Ascending aorta (tissue), 2 donors: ENCODE measurements at places on chromosomes 3 and 15.

DNA sequence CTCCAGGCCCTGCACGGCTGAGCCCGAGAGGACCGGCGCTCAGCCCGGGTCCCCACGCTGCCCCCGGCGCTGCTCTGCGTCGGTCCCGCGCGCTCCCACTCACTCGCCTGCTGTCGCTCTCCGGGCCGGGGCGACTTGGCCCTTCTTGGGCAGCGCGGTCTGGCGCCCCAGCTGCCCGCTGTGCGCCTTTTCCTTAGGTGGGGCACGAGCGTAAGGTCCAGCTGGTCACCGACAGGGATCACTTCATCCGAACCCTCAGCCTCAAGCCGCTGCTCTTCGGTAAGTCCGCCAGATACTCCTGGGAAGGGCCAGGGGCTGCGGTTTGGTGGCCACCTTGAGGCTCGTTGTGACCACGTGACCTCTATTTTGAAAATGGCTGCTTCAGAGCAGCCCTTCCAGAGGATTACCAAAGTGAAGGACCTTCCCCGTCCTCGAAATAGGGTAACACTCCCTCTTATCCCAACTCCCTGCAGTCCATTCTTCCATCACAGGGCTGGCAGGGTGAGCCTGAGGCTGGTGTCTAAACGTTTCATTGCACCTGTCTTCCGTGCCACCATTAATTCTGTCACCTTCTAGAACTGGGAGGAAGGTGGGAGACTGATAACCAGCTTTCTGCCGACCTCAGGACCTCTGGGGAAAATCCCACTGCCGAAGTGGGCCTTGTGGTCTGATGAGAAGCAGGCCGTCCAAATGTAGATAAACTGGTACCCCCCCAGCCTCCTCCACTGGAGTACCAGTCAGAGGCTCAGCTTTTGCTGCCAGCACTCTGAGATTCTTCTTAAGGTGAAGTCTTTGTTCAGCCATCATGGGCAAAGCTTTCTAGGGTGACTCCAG lies 812 bp downstream of the P4HTM start:
- no peak for DNase-seq

- no peak for DNase-seq
Measured at GRCh38 chr3:59451800-59452746, 402.2 kb upstream of the CFAP20DC start.

GRCh38 chr15:40439960-40440742 lies 602 bp upstream of the BAHD1 start:
- DNase-seq, result no peak

DNA sequence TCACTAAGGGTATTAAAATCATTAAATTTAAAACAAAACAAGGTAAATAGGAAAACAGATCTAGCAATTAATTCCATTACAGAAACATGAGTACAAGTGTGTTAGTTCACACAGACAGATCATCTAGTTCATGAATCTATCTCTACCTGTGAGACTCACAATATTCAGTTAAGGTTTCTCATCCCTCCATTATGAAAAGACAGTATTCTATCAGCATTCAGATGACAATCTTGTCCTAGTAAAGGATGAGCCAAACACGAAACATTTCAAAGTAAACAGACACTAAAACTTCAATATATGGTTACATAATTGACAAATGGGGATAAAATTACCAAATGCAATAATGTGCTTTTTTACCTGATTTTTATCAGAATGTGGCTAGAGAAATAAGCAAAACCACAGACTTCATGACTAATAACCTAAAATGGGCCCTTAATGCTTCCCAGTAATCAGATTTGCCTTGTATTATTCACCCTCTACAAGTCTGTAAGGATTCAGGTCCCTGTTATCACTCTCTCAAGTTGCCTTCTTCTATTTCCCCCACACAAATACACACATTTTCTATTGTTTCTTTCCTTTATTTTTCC lies 126.8 kb downstream of the DLG1 start:
- no peak for DNase-seq

DNA sequence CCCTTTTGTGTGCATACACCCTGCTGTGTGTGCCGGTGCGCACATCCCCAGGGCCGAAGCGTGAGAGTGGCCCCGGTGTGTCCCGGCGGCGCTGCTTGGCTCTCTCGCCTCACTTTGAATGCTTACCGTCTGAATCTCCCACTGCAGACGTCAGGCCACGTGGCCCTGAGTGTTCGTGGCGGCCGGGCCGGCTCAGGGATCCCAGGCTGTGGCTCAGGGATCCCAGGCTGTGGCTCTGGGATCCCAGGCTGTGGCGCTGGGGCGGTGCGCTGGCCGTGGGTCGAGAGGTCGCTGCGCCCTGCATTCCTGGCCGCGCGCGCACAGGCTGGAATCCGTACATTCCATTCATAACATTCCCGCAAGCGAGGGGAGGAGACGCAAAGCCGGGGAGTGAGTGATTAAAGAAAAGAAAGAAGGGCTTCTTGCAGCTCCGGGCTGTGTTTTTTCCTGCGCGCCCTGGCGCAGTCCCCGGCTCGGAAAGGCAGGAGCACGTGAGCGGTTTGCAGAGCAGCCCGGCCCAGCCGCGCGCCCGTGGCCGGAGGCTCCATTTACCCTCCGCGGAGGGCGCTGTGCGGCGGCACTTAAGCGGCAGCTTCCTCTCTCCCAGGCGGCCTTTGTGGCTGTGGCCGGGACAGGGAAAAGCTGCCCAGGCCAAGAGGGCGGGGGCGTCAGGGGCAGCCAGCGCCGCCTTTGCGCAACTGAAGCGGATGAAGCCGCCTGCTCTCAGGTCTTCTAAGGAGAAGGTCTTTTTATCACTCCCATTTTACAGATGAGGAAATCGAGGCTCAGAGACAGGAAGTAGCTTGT lies 87.0 kb upstream of the ALDH1L1 start:
- DNase-seq, result peak; percentile 32

GRCh38 chr15:61115679-61116078 lies 113.4 kb downstream of the RORA start:
- DNase-seq, result no peak

- no peak for DNase-seq
Measured at GRCh38 chr15:91625506-91625905, 228.0 kb upstream of the SLCO3A1 start.

- DNase-seq, result no peak
Measured at GRCh38 chr15:54305138-54305537, 326.9 kb downstream of the UNC13C start.

- no peak for DNase-seq
Measured at GRCh38 chr15:98002419-98002818, 41.9 kb downstream of the ARRDC4 start.

DNA sequence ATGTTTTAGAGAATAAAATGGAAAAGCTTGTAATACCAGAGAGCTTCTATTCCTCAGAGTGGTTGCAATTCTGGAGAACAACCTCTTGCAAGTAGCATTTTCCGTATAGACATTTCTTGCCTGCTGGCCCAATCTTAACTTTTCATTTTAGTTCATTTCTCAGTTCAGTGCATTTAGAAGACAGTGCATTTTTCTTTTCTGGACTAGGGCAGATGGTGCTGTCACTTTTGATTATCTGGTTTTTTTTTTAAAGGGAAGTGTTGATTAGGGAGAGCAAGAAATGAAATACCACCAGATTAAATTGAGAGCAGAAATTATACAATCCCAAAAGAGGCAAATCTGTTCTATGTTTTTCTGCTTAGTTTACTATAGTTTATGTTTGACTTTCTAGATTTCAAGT lies 172.7 kb downstream of the GHSR start:
- no peak for DNase-seq

GRCh38 chr3:140950144-140950543 lies 8.5 kb downstream of the SLC25A36 start:
- no peak for DNase-seq

DNA sequence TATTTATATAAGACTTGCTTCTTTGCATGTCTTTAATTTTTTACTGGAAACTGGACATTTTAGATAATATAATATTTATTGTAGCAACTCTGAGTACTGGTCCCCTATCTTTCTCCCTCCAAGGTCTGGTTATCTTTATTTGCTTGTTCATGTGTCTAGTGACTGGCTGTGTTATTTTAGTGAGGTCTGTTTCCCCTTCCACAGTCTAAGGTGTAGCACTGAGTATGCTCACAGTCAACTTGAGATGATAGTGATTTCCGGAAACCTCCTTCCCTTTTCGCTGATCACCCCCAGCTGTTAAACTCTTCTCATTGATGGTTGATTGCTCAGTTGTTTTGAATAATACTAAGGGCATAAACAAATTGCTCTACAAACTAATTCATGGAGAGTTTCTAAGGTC lies 37.0 kb downstream of the PCNP start:
- DNase-seq, result no peak

DNA sequence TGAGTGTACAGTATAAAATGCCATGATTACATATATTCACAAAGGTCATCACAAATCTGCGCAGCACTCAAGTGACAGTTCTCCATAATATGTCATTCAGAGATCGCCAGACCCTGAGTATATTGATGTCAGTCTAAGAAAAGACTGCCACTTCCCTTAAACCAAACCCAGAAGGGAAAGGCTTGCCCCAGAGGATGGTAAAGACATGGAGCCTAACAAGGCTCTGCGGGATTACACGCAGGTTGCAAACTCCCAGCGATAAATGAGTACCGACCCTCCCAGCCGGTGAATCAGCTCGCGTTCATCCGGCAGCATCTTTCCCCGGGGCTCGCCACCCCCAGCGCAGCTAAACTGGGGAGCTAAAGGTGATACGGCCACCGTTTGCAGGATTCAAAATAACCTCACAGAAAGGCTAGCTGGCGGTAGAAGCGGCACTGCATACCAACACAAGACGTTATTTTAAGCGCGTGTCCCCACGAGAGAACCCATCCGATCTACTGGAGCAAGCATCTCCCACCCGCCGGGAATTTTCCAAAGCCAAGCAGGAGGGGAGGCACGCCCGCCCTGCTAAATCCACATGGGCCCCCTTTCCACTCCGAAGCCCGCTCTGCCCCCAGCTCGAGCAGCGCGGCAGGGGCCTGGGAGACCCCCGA lies 643 bp downstream of the MYO5A start:
- DNase-seq, result no peak

DNA sequence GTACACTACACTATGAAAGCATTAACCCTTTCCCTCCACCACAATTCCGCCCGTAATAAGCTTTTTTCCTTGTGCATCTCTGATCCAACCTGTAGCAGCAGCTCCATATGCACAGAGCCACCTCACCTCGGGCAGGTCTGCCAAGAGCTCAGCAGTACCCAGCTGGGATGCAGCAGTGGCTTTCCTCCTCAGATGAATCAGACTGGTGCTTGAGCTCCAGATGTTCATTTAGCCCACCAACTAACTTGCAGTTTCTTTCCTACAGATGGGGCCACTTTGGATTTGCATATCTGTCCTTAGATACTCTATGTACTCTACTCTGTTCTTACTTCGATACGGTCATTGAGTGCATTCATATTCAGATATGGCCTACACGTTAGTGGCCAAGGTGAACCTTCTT lies 14.8 kb upstream of the FSIP1 start:
- DNase-seq, result no peak

- no peak for DNase-seq
Measured at GRCh38 chr3:124998247-124998630, 57.6 kb downstream of the HEG1 start.

DNA sequence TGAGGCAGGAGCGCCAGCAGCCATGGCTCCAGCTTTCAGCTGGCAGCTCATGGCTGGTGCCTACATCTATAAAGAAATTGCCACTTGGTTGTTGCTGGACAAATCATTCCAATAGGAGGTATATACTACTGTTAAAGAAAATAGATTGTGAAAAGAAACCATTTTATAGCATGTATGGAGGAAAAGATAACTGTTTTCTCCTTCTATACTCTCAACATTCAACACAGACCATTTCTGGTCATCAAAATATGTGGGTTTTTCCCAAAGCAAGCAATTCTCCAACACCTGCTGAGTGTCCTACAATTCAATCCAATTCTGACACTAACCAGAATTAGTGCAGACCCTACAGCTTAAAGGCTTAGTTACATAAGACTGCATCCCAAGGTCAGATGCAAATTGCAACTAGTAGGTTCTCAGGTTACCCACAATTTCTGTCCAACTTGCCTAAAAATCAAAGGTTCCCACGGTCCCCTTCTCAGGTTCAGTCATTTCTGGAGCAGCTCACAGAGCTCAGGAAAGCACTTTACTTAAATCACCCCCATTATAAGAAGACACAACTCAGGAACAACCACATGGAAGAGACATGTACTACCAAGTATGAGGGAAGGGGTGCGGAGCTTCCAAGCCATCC lies 42.4 kb upstream of the STRIT1 start:
- no peak for DNase-seq

DNA sequence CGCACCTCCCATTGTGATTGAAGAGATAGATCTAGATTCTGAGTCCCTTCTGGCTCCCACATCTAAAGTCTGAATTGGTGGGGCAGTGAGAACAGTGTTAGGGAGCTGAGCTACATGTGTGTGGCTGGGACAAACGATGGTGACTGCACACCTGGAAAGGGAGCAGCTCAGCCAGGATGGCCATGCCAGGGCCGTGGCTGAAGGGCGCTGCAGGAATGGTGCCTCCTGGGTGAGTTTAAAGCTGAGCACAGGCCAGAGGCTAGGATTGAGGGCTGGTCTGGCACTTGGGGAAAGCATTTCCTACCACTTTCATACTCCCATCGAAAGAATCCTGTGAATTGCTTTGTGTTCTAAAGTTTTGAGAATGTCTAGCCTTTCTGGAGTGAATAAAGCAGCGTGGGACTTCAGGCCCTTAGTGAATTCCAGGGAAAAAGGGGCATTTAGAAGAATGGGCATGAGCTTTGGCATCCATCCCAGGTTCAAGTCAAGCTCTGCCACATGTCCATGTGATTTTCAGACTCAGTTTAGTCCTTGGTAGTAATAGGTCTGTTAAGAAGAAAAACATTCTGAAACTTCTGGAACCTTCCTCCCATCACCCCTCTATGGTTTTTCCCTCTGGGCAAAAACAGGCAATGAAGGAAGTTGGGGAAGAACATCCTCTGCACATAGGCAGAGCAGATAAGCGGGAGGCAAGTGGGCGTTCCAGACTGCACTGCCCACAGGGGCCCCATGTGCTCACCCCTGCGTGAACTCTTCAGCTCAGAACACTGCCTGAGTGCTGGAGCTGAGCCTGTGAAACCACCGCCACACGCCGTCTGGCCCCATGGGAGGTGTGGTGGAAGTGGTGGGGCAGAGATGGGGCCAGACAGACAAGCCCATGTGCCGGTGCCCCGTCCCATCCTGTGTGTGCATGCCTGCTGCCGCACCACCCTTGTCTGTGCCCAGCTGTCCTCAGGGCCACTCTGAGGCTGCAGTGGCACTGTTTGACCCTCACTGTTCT lies 12.9 kb upstream of the CPNE9 start:
- no peak for DNase-seq

DNA sequence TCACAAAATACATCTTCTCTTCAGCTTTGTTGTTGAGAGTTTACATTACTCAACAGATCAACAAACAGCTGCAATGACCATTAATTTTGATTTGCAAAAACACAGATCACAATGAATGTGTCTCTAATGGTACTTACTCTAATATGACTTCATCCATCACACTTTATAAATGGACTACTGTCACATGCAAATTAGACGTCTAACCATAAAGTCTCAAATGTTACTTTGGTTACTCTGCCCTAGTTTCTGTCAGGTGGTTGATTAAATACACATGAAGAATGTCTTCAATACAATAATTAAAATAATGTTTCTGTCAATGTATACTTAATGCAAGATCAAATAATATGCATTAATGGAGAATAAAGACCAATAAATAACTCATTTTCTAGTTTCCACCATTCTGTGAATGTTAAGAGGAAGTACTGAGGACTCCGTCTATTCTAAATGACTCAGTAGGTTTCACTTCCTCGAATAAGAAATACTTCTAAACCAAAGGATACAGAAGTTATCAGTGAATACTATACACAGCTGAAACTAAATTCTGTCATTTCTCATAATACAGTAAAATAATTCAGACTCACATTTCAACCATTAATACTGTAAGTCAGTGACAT lies 145.8 kb downstream of the CBLB start:
- DNase-seq, result no peak
